Suppressor macrophage treated with lipopolysaccharide for 1 hour (primary cell): ENCODE measurements at places on chromosomes 5 and 9.

DNA sequence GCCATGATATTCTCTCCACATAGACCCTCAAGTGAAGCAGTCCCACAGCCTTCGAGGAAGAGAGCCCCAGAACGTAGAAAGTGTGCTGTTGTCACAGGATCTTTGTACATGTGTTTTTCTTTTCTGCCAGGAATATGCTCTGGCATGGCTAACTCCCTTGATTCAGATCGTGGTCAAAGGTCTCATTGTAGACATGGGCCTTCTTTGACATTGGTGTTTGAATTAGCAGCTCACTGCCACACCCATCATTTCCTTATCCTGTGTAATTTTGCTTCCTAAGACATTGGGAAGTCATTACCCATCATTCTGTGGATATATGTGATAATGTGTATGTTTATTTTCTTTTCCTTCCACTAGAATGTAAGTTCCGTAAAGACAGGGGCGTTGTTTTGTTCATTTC is 25.5 kb downstream of the MTRR start:
- DNase-seq = no peak

DNA sequence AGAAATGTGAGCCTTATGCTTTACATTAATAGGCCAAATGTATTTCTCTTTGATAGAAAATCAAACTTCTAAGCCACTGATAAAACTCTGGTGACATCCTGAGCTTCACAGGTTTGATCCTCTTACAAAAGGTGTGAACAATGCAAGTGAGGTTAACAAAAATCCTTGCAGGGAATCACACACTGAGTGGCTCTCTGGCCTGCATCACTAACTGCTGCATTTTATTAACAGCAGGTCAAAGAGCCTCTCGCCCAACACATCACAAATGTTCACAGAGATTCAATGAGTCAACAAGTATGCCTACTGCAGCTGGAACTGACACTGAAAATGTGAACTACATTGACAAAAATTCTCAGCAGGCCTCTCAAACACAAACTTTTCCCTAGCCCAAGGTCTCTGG is 122.3 kb downstream of the SEMA5A start:
- no peak for DNase-seq

DNA sequence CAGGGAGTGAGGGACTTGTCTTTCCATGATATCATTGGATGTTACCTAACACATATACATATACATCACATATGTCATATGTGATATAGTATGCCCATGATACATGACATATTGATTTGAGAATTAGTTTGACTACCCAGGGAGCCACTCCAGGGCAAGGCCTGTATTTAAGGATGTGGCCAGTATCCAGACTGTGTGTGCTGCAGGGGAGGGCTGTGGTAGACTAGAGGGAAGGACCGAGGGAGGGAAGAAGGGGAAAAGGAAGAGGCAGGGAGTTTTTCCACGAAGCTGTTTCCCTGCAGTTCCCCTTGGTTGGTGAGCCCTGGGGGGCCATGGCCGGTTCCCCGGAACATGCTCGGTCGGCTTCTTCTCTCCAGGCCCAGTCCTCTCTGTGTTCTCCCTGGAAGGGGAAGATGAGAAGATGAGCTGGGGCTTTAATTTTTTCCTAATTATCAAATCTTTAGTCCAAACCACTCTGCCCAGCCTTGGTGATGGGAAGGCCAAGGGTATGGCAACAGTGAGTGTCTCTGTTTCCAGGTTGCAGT is 48.7 kb downstream of the NSUN2 start:
- DNase-seq = no peak

DNA sequence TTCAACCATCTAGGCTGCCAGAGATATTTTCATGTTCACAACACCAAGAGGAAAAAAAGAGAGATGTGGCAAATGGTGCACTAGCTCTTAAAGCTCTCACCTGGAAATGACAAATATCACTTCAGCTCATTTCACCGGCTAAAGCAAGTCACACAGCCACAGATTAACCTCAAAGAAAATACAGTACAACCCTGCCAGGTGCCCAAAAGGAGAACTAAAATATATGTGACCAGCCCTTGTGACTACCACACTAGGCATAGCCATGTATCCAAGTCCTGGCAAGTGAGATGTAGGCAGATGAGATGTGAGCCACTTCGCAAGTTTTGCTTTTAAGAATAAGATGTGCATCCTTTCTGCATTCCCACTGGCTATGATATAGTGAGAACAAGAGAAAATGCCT is 41.4 kb downstream of the AGTPBP1 start:
- no peak for DNase-seq

DNA sequence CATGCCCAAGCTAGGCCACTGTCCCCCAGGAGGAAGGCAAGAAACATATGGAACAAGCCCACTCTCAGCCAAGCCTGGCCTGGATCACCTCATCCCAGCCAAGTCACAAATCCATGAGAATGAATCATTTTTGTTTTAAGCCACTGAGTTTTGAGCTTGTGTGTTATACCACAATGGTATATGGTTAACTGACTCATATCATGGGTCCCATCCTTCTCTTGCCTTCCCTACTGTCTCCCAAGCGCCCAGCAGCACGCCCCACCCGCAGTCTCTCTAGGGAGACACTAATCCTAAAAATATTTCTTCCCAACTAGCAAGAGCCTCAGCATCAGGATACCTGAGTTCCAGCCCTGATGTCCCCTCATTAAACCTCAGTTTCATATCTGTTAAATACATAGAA is 248.1 kb downstream of the CDK5RAP2 start:
- DNase-seq = no peak

DNA sequence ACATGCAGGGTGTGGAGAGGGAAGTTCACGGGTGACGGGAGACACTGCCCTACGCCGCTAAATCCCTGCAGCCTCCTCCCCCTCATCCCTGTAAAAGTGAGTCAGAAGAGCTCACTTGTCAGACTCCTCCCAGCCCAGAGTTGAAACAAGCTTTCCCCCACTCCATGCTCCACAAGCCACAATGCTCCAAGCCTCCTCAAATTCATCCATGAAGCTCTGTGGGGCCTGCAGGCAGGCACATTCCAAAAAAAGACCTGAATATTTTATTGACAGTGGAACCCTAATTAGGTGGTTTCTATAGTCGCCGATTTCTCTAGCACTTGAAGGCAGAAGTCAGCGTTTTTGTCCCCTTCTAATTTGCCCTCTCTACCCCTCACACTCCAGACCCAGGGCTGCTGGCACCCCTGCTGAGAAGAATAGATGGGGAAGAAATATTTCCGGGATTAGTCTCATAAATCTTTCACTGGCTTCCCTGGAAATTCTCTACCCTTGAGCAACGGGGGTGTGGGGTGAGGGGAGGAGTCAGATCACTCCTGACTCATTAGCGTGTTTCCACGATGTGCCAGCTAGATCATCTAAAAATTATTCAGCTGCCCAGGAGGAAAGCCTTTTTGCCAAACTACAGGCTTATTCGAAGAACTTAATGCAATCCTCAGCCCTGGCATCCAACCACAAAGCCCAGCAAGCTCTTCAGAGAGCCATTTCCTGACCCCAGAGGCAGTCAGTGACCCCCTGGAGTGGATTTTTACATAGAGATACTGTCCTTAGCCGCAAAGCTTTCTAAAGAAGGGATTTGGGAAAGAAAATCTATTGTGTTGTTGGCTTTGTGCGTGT is 97.1 kb downstream of the ENC1 start:
- DNase-seq = peak; percentile 81

DNA sequence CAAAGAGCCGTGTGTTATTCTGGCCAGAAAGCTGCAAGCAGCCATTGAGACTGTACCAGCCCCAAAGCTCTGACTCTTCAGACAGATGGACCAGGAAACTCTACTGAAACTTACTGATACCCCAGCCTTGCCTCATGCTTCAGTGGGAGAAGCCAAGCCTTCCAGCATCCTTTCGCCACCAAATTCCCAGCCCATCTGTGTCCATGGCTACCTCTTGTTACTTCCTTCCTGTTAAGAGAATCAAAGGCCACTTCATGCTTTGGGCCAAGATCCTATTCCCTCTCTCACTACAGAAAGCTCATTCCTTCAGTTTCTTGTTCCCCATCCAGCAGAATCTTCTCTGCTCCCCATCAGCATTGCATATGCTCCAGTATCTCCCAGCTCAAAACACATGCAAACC is 46.9 kb upstream of the FREM1 start:
- DNase-seq = no peak

GRCh38 chr9:86763791-86764190 is 183.5 kb downstream of the GAS1 start:
- peak; percentile 64 for DNase-seq

DNA sequence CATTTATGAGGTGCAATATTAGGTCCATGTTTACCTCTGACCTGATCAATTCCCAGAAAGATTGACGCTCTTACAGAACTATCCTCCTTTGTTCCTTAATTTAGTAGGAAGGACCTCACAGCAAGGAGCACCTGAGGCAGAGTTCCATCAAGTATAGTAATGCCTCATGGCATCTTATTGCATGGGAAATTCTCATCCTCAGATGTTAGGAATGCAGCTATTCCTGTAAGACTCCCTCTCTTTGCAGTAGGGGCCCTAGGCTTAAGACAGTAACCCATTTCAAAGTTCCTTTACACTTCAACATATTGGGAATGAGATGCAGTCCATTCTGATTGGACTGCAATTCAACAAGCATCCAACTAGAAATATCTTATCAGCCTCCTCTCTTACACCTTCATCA is 69.8 kb downstream of the SLCO4C1 start:
- DNase-seq = no peak
